Suppressor macrophage treated with lipopolysaccharide for 1 hour (primary cell): ENCODE measurements at places on chromosomes 2 and 18.

DNA sequence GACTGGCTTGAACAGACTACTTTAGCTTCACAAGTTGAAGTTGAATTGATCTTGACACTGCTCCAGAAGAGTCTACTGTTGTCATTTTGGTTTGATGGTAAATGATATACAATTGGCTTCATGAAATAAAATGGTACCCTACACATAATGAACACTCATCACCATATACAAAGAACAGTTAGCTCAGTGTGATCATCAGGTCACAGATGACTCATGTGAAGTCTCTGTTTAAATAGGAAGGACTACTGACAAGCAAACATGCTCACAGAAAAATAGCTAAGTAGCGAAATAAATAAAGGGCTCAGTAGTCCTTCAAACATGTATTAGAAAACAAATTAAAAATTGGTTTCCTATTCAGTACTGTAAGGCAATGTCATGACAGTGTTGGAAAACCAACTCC, 96.2 kb downstream of the MEIS1 start:
- DNase-seq = no peak

GRCh38 chr2:58042486-58042970, 4.1 kb upstream of the VRK2 start:
- DNase-seq = peak; percentile 44

- DNase-seq = no peak
Measured at GRCh38 chr2:217969588-217969987, 33.2 kb downstream of the TNS1 start.

DNA sequence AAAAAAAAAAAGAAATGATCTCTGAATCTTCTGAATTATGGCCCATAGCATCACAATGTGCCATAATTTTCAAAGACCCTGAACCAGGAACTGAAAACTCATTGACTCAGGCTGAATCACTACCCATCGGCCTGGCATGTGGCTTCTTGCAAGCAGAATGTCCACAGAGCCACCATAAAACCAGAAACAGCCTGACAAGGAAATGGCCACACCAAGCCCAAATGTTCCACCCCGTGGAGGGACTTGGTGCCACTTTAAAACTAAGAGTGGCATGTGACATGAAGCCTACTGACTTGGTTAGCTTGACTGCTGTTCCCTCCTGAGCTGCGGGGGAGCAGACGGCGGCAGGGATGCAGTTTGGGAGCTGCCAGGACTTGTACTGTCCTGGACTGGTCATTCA, 71.2 kb upstream of the RBM44 start:
- peak; percentile 89 for DNase-seq
